B cell (primary cell): ENCODE measurements at places on chromosomes 16 and 17.

DNA sequence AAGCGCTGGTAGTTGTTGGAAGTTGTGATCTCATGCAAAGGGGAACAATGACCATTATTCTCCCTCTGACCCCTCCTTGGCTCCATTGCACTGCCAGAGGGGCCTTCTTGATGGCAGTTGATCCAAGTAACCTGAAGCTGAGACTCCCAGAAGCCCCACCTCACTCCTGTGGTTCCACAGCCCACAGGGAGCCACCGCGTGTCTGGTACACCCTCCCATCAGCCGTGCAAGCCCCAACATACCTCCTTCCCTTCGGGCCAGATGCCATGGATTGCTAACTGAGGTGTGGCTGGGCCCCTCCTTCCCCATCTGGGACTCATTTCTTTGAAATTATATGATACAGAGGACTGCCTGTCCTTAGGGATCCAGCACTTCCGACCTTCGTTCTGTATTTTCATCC, 17.8 kb downstream of the SAP30BP start:
- DNase-seq, result no peak

GRCh38 chr16:66166490-66166889, 200.0 kb upstream of the CDH5 start:
- DNase-seq, result no peak

- DNase-seq, result no peak
These were observed 484.9 kb downstream of the WWOX start for GRCh38 chr16:78584213-78584860.

DNA sequence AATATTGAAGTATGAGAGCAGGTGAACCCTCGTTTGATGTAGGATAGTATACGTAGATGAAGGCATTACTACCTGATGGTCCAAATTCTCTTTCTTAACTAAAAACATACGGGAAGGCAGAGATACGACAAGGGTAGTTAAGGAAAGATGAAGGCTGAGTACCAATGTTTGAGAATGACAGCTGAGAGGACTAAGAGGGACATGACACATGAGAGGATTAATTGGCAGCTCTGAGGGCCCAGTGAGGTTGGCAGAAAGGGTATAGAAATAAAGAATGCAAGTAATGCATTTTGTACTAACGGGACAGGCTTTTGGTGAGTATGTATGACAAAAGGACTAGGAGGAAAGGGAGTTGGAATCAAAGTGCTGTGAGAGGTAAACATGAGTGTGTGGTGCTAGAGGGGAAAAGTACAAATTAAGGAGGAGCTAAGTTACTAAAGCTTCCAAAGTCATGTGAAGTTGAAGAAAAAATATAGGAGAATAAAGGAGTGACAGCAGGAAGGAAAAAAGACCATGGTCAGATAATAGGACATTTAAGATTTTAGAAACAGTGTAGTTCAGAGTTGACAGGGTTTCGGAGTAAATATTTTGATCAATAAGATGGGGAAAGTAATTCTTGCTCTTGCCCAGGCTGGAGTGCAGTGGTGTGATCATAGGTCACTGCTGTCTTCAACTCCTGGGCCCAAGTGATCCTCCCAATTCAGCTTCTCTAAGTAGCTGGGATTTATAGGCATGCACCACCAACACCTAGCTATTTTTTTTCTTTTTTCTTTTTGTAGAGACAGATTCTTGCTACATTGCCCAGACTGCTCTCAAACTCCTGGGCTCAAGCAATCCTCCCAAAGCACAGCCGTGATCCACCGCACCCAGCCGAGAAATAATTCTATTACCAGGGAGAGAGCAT, 43.1 kb upstream of the ITGA2B start:
- DNase-seq, result no peak

DNA sequence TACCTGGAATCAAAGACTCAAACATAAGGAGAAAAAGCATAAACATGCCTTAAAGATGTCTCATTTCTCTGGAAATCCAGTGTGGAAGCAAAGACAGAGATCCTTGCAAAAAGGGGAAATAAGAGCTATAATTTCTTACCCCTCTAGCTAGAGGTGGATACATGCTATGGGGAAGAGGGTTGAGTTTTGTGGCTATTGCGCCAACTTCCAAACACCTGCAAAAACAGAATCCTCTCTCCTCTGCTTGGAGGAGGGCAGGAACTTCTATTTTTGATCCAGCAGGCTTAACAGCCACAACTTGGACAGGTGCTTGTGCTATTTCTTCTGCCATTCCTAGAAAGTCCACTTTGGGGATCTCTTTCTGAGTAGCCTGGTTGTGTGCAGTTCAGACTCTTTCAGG, 21.5 kb upstream of the NUDT7 start:
- no peak for DNase-seq

DNA sequence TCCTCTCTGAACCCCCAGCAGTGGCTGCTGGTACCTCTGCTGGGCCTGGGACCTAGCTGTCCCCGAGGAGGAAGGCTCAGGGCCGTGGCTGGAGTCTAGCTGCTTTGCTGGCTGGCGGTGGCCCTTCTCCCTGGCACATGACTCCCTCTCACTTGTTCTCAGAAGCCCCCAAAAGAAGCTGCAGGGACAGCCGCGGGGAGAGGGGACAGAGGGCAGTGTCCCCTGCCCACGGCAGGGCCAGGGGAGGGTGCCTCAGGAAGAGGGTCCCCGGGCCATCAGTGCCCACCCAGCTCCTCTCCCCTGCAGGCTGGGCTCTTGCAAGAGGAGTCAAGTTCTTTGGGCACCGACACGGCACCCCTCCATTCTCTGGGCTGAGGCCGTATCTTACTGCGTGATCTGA, 46.6 kb downstream of the VAC14 start:
- no peak for DNase-seq

DNA sequence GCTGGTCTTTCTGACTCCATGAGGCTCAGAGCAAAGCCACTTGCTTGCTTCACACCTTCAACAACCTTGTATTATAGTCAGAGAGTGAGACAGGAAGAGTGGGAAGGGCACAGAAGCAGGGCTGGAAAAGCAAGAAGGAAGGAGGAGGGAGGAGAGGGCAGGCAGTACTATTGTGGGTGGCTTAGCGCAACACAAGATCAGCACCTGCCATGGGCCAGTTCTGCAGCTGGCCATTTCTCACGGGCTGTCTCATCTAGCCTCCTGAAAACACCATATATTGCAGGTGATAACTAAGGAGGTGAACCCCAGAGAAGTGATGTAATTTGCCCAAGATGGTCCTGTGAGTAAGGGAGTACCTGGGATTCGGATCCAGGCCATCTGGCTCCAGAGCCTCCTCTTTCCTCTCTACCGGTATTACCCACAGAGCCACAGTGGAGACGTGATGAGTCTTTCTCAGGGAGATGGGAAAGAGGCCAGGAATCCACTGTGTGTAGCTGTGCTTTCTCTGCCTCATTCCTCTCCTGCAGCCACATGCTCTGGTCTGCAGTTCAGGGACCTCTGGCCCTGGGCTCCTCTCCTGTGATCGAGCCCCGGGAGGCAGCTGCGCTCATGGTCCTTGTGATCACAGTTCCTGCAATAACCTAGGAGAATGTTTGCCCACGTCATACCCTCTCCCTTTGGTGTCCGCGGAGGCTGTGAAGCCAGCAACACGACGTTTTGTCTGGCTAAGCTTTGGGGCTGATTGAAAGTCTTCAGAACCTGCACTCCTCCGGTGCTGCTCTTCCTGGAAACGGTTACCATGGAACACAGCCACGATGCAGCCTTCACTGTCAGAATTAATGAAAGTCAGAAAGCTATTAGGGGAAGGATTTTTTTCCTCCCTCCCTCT, 178.1 kb upstream of the CCL2 start:
- no peak for DNase-seq

GRCh38 chr16:87263418-87264052, 53.7 kb downstream of the C16orf95 start:
- no peak for DNase-seq

DNA sequence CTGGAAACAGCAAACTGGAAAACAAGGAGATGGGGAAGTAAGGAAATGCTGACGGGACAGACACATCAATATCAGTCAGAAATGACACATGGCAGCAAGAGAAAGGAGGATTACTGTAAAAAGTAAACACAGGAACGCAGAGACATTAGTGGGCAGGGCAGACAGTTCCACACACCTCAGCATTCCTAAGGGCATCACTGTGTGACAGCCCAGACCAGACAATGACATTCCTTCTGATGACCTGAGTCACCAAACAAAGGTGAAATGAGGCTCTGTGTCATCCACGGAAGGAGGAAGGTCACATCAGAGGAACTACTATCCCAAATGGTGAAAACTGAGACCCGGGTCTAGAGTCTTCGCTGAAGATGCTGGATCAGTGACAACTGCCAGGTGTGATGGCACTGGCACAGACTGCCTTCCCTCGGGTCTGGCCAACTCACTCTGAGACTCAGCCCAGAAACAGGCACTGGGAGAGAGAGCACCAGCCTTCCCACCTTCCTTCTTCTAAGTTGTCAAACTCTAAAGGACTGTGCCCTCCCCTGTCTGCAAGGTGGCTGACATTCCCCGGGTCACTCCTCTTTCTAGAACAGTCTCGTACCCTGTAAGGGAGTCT, 36.7 kb downstream of the TK2 start:
- no peak for DNase-seq
